ENCODE measurements at places on chromosomes 7 and 10. TPM values are rescaled to one million over a fixed set of nuclear protein-coding genes. Genes with fewer than 3 reads are reported as not detected.

The FRAT1 gene
- total RNA-seq = 2.3 TPM

The GPR26 gene
- total RNA-seq = not detected

The ZNF679 gene
- not detected for total RNA-seq

The FGFBP3 gene
- total RNA-seq = 1.9 TPM

The PVRIG gene
- total RNA-seq = not detected

The RAB19 gene
- total RNA-seq = not detected

The SFXN3 gene
- 119 TPM for total RNA-seq

The UCN3 gene
- total RNA-seq = not detected

The RHBDD2 gene
- total RNA-seq = 36.5 TPM

The PDE6C gene
- not detected for total RNA-seq

The UCMA gene
- not detected for total RNA-seq

Data from melanocyte of skin (primary cell).